Stimulated activated CD4-positive, alpha-beta T cell treated with anti-CD3 and anti-CD28 coated beads, Interleukin-1b, Interleukin-23, amount 100 ng/mL, for 1 hour (primary cell): ENCODE measurements at places on chromosomes 5 and 9.
A peak's percentile ranks its signal among the peaks of the same experiment; 100 is the strongest.

DNA sequence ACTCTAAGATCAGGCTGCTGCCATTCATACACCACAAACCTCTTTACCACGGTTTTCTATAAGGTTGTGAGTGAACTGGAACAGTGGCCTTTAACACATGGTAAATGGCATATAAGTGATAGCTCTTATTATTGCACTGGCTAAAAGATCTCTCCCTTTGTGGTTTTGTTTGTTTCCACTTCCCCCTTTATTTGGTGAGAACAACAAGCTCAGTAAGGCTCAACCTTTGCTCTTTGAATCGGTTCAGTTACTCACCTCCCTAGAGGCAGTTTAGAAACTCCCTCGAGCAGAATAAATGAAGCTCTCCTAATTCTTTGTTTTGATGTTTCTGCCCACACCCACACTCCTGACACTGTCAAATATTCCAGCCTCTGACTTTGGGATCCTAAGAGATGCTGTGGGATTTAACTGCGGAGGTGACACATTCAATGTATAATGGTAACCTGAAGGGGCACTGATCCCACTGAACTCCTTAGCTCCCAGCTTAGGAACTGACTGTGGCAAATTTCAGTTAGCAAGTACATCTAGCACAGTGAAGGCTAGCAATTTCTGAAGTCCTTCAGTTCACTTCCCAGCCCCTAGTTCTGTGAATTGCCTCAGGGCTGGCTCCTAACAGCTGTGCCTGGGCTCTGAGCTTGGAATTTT, 22.5 kb upstream of the RAD23B start:
- DNase-seq = no peak

DNA sequence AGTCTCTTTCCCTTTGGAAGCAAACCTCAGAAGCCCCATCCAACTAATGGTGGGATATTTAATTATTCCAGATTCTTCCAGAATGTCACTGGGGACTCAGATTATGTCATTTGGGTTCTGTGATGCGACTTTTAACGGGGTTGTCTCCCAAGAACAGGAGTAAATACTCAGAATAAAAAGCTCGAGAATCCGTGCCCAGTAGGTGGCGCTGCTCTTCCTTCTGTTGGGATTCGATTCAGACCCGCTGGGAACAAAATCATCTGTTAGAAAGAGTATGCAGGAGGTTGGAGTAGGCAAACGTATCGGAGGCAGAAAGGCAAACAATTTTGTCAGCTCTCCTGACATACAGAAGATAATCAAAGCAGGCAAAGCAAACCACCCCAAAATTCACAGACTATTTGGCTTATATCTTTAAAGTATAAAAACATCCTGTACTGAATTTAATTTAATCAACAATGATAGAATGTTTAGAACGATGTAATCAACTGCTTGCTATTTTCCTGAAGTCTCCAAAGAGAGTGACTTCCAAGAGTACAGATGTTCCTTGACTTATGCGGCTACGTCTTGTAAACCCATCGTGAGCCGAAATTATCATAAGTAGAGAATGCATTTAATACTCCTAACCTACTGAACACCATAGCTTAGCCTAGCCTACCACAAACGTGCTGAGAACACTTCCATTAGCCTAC, 169.8 kb upstream of the RAI14 start:
- DNase-seq = peak; percentile 48

GRCh38 chr5:71475788-71476384, 20.4 kb downstream of the BDP1 start:
- DNase-seq = no peak

- DNase-seq = no peak
These were observed 33.0 kb upstream of the ARHGAP26 start for GRCh38 chr5:142737179-142737578.

DNA sequence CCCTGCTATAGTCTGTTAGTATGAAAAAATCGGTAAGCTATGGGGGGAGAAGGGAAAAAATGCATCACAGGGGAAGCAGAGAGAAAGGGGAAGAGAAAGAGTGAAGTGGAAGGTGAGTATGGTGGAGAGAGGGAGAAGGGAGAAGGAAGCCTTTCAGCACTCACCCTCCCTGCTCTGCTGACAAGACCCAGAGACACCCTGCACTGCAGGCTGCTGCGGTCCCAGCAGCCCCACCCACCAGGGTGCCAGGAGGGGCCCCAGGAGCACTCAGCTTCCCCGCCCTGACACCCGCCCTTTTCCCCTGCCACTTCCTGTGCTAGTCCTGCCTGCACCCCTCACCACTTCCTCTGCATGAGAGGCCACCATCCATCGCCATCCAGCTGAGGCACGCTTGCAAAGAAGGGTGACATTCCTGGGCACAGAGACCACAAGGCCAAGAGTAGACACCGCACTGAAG, 12.7 kb downstream of the STK10 start:
- DNase-seq = no peak

DNA sequence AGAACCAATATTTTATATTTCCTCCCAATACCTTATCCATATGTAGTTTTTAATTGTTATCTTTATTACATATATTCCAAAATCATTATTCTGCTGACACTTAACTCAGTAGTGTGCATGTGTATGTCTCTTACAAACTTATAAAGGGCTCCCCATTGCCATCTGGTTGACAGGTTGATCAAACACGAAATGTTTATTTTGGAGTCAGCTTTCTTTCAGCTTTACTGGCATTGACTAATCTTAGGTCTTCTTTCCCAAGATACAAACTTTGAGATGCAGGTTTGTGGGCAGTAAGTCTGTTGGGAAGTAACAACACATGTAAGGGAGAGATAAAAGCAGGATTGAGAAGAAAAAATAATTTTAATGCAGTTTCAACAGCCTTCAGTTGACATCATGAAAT, 716.0 kb upstream of the CHD1 start:
- DNase-seq = no peak

- no peak for DNase-seq
These were observed 66.3 kb downstream of the PSAT1 start for GRCh38 chr9:78363221-78363620.

GRCh38 chr9:13816837-13817236, 497.1 kb downstream of the NFIB start:
- no peak for DNase-seq

DNA sequence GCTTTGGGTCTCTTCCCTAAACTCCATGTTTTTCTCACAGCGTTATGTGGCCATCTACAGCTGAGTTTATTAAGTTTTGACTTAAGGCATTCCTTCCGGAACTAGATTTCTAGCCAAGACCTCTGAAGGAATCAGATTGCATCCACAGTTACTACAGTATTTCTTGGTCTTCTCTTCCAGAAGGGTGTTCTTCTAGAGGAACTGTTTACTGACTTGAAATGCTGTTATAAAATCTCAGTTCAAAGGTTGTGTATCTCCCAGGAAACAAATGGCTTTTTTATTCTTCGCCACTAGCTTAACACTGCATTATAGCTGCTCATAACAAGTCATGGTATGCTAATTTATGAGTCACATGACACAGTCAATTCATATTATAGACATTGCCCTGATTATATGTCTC, 55.3 kb upstream of the RAD23B start:
- no peak for DNase-seq

DNA sequence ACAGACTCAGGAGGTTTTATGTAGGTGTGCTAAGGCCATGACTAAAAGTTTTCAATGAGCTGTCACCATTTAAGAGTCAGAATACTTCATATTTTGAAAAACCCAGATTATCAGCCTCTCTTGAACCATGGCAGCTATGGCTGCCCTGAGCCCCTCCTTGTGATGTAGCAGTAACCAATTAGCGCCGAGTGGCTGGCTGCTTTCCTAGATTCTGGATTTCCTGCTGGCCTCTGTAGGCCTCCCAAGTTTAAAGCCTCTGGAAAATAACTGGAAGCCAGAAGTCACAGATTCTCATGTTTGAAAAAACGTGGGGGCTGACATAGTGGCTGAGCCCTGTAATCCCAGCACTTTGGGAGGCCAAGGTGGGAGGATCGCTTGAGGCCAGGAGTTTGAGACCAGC, 25.5 kb downstream of the DAB2IP start:
- DNase-seq = no peak

- DNase-seq = no peak
These were observed 313.1 kb upstream of the CLINT1 start for GRCh38 chr5:158172005-158172404.
